ENCODE measurements at places on chromosomes 11 and 22. TPM values are rescaled to one million over a fixed set of nuclear protein-coding genes. Genes with fewer than 3 reads are reported as not detected.

The P2RX6 gene
- 0.18 TPM for total RNA-seq

The SCUBE1 gene
- not detected for total RNA-seq

The KCNJ4 gene
- total RNA-seq, result not detected

The SLC37A2 gene
- total RNA-seq, result 0.17 TPM

The DNAJC24 gene
- total RNA-seq, result 15.8 TPM

The ZBTB16 gene
- total RNA-seq, result 3.9 TPM

The SLC7A4 gene
- total RNA-seq, result not detected

The TEAD1 gene
- total RNA-seq, result 0.41 TPM

The FXYD2 gene
- 3.4 TPM for total RNA-seq

The HMOX1 gene
- total RNA-seq, result 2.0 TPM

The LMNTD2 gene
- 0.64 TPM for total RNA-seq

The FZD4 gene
- total RNA-seq, result not detected

The PKNOX2 gene
- not detected for total RNA-seq

The REXO2 gene
- 111 TPM for total RNA-seq

The OR10G8 gene
- not detected for total RNA-seq

The MYO7A gene
- total RNA-seq, result 0.29 TPM

The DYNC2H1 gene
- 0.91 TPM for total RNA-seq

The CHST1 gene
- total RNA-seq, result 0.23 TPM

The KRTAP5-10 gene
- total RNA-seq, result not detected

The CHEK1 gene
- total RNA-seq, result 123 TPM

The PVALB gene
- total RNA-seq, result not detected

The KCNK7 gene
- 1.6 TPM for total RNA-seq

The SYCE3 gene
- total RNA-seq, result not detected

The CATSPERZ gene
- total RNA-seq, result 0.47 TPM

The ACTN3 gene
- not detected for total RNA-seq

The FOSL1 gene
- total RNA-seq, result 31.7 TPM

The SPI1 gene
- not detected for total RNA-seq

The SCGB1C1 gene
- not detected for total RNA-seq

The KDM4E gene
- not detected for total RNA-seq

The ARHGAP20 gene
- total RNA-seq, result not detected

The DEUP1 gene
- total RNA-seq, result not detected

The APOA4 gene
- not detected for total RNA-seq

The SLC22A9 gene
- not detected for total RNA-seq

The C11orf91 gene
- total RNA-seq, result not detected

The A4GALT gene
- total RNA-seq, result not detected

The MS4A6A gene
- not detected for total RNA-seq

The TENM4 gene
- total RNA-seq, result 0.03 TPM

The CYP2D6 gene
- total RNA-seq, result 4.1 TPM

The FAM180B gene
- total RNA-seq, result not detected

The USP2 gene
- 0.22 TPM for total RNA-seq

The OR6T1 gene
- not detected for total RNA-seq

The WBP2NL gene
- 2.3 TPM for total RNA-seq

The C11orf86 gene
- not detected for total RNA-seq

The TEX54 gene
- total RNA-seq, result 1.3 TPM

The MUC5AC gene
- total RNA-seq, result not detected

The CCDC87 gene
- total RNA-seq, result 0.29 TPM

The NARS2 gene
- total RNA-seq, result 38.2 TPM

The ASPHD2 gene
- total RNA-seq, result 23.5 TPM

The VSTM5 gene
- not detected for total RNA-seq

The MMP13 gene
- total RNA-seq, result not detected
